Smooth muscle cell of the umbilical artery (primary cell): ENCODE measurements at places on chromosomes 1 and 21. TPM values are rescaled to one million over a fixed set of nuclear protein-coding genes. Genes with fewer than 3 reads are reported as not detected.

The DMBX1 gene
- not detected in 2 replicates for total RNA-seq

The ETV3L gene
- not detected in 2 replicates for total RNA-seq

The TLCD4 gene
- total RNA-seq = 0.28 and 0.30 TPM in 2 replicates

The STMN1 gene
- 11.6 and 78.8 TPM in 2 replicates for total RNA-seq

The SH3GLB1 gene
- 46.0 and 75.7 TPM in 2 replicates for total RNA-seq

The NECTIN4 gene
- total RNA-seq = 0.30 and 1.8 TPM in 2 replicates

The GLMN gene
- total RNA-seq = 8.9 and 10.9 TPM in 2 replicates

The ANKRD34A gene
- under 0.01 and 1.2 TPM in 2 replicates for total RNA-seq

The MSH4 gene
- total RNA-seq = 0.46 and 0.59 TPM in 2 replicates

The LAMB3 gene
- total RNA-seq = 16.3 and 26.1 TPM in 2 replicates

The ARHGAP29 gene
- total RNA-seq = 7.7 and 40.0 TPM in 2 replicates

The CDCA8 gene
- 0.30 and 7.3 TPM in 2 replicates for total RNA-seq

The C1orf94 gene
- total RNA-seq = not detected in 2 replicates

The ITLN1 gene
- not detected in 2 replicates for total RNA-seq

The FALEC gene
- total RNA-seq = not detected in 2 replicates

The TNFRSF4 gene
- total RNA-seq = under 0.01 and 0.14 TPM in 2 replicates

The CELA2A gene
- total RNA-seq = not detected in 2 replicates

The SPRR3 gene
- total RNA-seq = not detected in 2 replicates

The AVPR1B gene
- total RNA-seq = not detected in 2 replicates

The ZNF593 gene
- total RNA-seq = 9.7 and 14.8 TPM in 2 replicates

The OR2T33 gene
- total RNA-seq = not detected in 2 replicates

The TRAF3IP3 gene
- not detected in 2 replicates for total RNA-seq

The HSD3B2 gene
- total RNA-seq = not detected in 2 replicates

The COL11A1 gene
- 346 and 376 TPM in 2 replicates for total RNA-seq

The OPRD1 gene
- not detected in 2 replicates for total RNA-seq

The CD101 gene
- under 0.01 and 0.18 TPM in 2 replicates for total RNA-seq

The TNFRSF25 gene
- total RNA-seq = 4.2 and 13.4 TPM in 2 replicates

The SRM gene
- 31.8 and 69.2 TPM in 2 replicates for total RNA-seq

The IL20 gene
- not detected in 2 replicates for total RNA-seq

The PGBD5 gene
- under 0.01 TPM in 1 of 2 replicates, not detected in the other for total RNA-seq
